GM19239 (cell line): ENCODE measurements at places on chromosomes 5 and 9.

DNA sequence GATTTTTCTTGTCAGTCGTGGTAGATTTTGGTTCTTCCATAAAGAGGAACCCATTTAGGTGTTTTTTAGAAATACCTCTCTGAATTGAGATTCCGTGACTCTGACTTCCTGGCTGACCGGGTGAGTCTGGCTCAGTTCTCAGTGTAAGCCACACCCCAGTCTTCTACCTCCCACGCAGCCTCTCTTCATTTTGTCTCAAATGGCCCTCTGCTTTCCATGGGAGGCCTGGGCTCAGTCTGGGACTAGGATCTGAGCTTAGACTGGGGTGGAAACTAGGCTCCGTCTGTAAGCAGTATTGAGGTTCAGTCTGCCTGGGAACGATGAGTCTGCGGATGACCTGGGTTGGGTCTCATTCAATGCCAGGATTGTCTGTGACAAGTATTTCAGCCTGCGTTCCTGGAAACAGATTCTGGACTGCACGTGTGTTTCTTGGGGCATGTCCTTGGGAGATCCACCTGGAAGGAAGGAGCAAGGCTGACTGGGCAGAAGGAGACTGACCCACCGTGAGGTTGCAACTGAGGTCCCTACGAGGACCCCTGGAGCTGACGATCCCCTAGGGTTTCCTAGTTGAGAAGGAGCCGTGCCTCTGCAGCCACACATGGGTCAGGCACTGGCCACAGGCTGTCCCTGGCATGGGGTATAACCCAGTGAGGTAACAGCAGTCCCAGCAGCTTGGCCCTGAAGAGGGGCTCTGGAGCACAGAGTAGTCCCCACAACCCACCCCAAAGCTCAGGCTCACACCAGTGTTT is 12.4 kb upstream of the CRB2 start:
- no peak for DNase-seq

GRCh38 chr5:55800924-55801323 is 50.2 kb upstream of the IL31RA start:
- no peak for DNase-seq

DNA sequence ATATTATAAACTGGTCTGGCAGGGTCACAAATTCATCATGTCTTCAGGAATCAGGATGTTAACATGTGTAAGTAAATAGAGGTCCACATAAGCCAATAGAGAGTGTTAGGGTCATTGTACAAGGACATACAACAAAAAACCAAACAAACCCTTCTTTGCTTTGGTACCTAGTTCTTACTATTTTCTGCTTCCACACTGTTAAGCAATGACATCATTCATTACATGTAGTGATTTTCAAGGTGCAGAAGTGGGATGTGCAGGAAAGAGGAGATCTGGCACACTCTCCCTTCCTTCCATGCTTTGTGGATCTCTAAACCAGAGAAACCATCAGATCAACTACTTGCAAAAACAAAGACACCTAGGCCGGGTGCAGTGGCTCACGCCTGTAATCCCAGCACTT is 184.1 kb downstream of the RAPGEF6 start:
- DNase-seq = no peak

DNA sequence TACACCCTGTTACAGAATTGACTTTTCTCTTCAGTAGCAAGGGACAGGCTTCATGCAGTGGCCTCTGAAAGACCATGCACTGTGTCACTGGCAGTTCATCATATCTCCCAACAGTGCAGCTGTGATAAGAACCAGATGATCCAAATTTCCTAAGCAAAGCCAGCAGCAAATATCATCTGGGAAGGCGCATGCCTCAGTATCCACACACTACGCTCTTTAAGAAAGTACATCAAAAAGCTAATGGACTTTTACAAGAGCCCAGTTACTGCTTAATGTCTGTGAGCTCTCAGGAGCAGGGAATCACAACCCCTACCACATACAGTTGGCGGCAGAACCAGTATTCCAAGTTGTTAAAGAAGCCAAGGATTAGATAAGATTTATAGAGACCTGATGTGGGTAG is 25.1 kb downstream of the ADAMTSL1 start:
- no peak for DNase-seq
